Ovary (tissue), 10 donors: ENCODE measurements at places on chromosomes 11 and 22.

GRCh38 chr11:34667810-34668582, 47.1 kb downstream of the EHF start:
- H3K36me3 ChIP-seq: no peaks in the 10 kb centered on the region
- H3K27me3 ChIP-seq: no peaks in the 10 kb centered on the region
- no peak overlapping the region for H3K4me3 ChIP-seq
- no peak overlapping the region for H3K27ac ChIP-seq

GRCh38 chr22:17085277-17086181, 729 bp downstream of the IL17RA start:
- peak overlapping the region; percentile 60 for H3K4me3 ChIP-seq
- peaks cover 4% of the 10 kb centered on the region for H3K4me1 ChIP-seq
- no peaks in the 10 kb centered on the region for H3K27me3 ChIP-seq
- peak overlapping the region; percentile 70 for H3K27ac ChIP-seq
- DNase-seq: peak; percentile 55

GRCh38 chr11:46162700-46163099, 41.4 kb upstream of the PHF21A start:
- no peaks in the 10 kb centered on the region for H3K27me3 ChIP-seq
- no peak overlapping the region for H3K4me3 ChIP-seq
- no peak for DNase-seq
- no peaks in the 10 kb centered on the region for H3K4me1 ChIP-seq
- H3K27ac ChIP-seq: no peak overlapping the region

GRCh38 chr11:17673951-17674350, 45.4 kb upstream of the MYOD1 start:
- H3K27ac ChIP-seq: no peak overlapping the region

GRCh38 chr22:31465307-31465706, 24.3 kb downstream of the EIF4ENIF1 start:
- H3K27me3 ChIP-seq: no peaks in the 10 kb centered on the region
- no peak for DNase-seq
- H3K36me3 ChIP-seq: no peaks in the 10 kb centered on the region
- H3K4me1 ChIP-seq: no peaks in the 10 kb centered on the region
- H3K4me3 ChIP-seq: no peak overlapping the region

GRCh38 chr22:27223317-27224177, 566.2 kb downstream of the MIAT start:
- H3K4me1 ChIP-seq: peaks cover 11% of the 10 kb centered on the region
- H3K27me3 ChIP-seq: no peaks in the 10 kb centered on the region
- DNase-seq: no peak
- H3K27ac ChIP-seq: no peak overlapping the region
- no peak overlapping the region for H3K4me3 ChIP-seq

DNA sequence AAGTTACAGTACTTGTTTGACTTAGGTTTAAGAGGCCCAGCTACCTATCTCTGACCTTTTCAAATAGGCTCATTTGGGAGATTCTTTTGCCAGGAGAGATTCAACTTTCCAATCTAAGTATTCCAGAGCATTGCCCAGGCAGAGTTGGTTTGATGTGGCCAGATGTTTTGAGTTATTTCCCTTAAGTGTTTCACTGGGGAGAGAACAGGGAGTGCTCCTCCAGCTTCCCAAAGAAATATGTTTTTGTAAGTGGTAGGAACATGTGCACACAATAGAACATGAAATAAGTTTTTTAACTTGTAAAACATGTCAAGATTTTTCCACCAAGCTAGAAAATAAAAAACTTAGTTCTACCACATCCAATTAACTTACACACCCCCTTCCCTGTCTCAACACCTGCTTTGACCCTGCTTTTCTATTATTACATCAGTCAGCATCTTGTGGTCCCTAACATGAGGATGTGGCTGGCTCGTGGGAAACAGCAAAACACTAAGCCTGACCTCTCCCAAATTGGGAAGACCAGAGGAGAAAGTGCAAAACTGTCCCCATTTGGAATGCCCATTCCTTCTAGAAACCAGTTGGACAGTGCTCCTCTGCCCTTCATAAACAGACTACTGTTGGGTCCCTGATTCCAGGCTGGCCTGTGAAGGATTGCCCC, 70.4 kb upstream of the RASSF10 start:
- no peaks in the 10 kb centered on the region for H3K27me3 ChIP-seq
- no peaks in the 10 kb centered on the region for H3K4me1 ChIP-seq
- DNase-seq: no peak
- no peak overlapping the region for H3K27ac ChIP-seq
- H3K36me3 ChIP-seq: no peaks in the 10 kb centered on the region

DNA sequence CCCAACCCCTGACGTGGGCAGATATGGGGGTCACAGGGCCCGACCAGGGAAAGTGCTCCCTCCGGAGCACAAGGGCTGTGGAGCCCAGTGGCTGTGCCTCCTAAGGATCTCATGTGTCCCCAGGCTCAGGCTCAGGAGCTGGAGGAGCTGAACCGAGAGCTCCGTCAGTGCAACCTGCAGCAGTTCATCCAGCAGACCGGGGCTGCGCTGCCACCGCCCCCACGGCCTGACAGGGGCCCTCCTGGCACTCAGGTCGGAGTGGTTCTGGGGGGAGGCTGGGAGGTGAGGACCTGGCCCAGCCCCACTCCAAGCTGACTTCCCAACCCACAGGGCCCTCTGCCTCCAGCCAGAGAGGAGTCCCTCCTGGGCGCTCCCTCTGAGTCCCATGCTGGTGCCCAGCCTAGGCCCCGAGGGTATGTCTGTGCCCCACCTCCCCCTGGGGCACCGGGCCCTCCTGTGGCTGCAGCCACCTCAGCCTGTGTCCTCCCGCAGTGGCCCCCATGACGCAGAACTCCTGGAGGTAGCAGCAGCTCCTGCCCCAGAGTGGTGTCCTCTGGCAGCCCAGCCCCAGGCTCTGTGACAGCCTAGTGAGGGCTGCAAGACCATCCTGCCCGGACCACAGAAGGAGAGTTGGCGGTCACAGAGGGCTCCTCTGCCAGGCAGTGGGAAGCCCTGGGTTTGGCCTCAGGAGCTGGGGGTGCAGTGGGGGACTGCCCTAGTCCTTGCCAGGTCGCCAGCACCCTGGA, 2.5 kb downstream of the RASSF7 start:
- no peak overlapping the region for H3K27ac ChIP-seq
- no peak overlapping the region for H3K4me3 ChIP-seq
- peaks cover 8% of the 10 kb centered on the region for H3K4me1 ChIP-seq
- H3K36me3 ChIP-seq: no peaks in the 10 kb centered on the region
- no peak for DNase-seq
- H3K27me3 ChIP-seq: no peaks in the 10 kb centered on the region

- no peaks in the 10 kb centered on the region for H3K36me3 ChIP-seq
- H3K4me1 ChIP-seq: peaks cover 5% of the 10 kb centered on the region
- H3K4me3 ChIP-seq: peak overlapping the region; percentile 32
- peak overlapping the region; percentile 52 for H3K27ac ChIP-seq
- no peaks in the 10 kb centered on the region for H3K27me3 ChIP-seq
These were observed 1.0 kb downstream of the B4GALNT4 start for GRCh38 chr11:370070-370941.

DNA sequence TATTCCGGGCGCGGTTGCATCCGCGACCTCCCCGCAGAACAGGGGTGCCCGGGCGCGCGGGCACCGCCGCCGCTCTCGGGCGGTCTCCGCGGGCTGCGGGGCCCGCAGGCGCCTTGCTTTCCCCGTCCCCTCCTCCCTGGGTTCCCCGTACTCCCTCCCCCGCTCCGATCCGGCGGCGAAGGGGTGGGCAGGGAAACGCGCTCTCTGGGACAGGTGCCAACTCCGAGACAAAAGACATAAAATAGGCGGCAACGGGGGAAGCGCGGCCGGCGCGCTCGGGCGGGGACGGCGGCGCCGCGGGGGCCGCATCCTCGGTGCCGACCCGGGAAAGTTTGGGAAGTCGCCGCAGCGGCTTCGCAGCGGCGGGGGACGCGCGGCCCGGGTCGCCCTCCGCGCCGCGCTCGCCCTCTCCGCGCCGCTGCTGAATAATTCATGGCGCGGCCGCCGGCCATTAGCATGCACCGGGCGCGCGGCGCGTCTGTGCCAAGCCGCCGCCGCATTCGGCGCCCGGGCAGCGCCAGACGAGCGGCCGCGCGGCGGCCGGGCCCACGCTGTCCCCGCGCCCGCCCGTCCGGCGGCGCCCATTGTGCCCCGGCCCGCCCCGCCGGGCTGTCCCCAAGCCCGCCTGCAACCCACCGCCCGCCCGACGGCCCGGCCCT, 78.7 kb upstream of the PPARA start:
- H3K27ac ChIP-seq: peak overlapping the region; percentile 94
- H3K27me3 ChIP-seq: no peaks in the 10 kb centered on the region
- no peaks in the 10 kb centered on the region for H3K36me3 ChIP-seq
- peak overlapping the region; percentile 78 for H3K4me3 ChIP-seq
- DNase-seq: no peak
- H3K4me1 ChIP-seq: peaks cover 3% of the 10 kb centered on the region

DNA sequence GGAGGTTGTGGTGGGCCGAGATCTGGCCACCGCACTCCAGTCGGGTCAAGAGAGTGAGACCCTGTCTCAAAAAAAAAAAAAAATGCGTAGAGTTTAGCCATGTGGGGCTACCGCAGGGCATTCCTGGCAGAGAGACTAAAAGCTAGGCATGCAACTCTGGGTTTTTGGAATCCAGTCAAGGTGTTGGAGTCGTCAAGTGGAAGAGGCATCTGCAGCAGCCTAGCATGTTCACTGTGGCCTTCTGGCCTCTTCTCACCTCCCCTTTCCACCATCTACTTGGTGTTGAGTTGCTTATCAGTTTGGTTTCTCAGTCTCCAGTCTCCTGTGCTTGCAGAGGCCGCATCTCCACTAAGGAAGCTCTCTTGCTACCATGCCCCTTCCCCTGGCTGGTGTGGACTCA, 572.5 kb downstream of the NTM start:
- no peaks in the 10 kb centered on the region for H3K27me3 ChIP-seq
- no peaks in the 10 kb centered on the region for H3K4me1 ChIP-seq
- H3K27ac ChIP-seq: no peak overlapping the region
- no peaks in the 10 kb centered on the region for H3K36me3 ChIP-seq

DNA sequence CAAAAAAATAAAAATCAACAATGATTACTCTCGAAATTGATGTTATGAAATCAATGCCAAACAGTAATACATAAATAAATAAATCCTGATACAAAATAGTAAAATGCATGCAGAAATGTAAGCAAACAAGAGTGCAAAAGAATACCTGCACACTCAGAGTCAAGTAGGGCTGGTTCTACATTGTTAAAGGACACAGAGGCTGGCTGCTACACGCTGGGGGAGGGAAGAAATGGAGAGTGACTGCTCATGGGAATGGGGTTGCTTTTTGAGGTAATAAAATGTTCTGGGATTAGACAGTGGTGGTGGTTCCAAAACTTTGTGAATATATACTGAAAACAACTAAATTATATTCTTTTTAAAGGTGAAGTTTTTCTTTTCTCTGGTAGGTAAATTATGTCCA, 32.1 kb downstream of the MAPK1 start:
- H3K27ac ChIP-seq: no peak overlapping the region
- no peaks in the 10 kb centered on the region for H3K36me3 ChIP-seq
- no peak for DNase-seq
- H3K4me1 ChIP-seq: peaks cover 11% of the 10 kb centered on the region

GRCh38 chr11:69370984-69371709, 77.2 kb downstream of the MYEOV start:
- H3K36me3 ChIP-seq: no peaks in the 10 kb centered on the region
- no peaks in the 10 kb centered on the region for H3K27me3 ChIP-seq
- no peak overlapping the region for H3K4me3 ChIP-seq
- no peak for DNase-seq
- no peaks in the 10 kb centered on the region for H3K4me1 ChIP-seq

DNA sequence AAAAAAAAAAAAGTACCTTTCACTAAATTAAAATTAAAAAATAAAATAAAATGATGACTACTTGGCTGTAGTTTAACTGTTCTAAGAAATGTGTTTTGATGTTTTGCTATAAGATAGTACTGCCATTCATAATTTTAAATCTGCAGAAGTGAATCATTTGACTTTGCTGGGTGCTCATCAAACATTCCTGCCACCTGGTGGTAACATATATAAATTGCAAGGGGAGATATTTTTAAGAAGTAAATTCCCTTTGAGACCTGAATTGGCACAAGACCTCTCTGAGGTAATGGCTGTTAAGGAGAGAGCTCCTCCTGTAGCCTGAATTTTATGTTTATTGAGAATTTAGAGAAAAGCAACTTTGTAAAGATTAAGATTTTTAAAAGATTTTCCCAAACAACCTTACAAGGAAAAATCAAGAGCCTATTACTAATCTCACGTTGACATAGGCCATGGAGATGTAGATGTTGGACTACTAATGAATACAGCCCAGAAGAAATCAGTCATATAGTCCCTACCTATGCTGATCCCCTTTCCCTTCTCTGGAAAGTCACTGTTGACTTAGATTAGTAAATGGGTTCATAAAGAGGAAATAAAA, 11.9 kb upstream of the NARS2 start:
- no peak overlapping the region for H3K27ac ChIP-seq
- no peaks in the 10 kb centered on the region for H3K4me1 ChIP-seq
- no peak for DNase-seq
- no peak overlapping the region for H3K4me3 ChIP-seq

DNA sequence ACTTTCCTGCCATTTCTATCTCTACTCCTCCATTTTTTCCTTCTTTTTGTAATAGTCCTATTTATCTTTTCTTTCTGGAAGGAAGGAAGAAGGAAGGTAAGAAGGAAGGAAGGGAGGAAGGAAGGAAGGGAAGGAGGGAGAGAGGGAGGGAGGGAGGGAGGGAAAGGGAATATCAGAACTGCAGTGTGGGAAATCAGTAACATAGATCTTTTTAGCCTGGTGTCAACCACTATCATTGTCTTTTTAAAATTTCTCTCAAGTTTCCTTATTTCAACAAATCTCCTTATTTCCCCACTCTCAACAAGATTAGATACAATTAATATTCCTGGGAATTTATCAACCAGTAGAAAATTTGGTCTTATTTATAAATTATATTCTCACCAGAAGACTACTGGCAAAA, 33.7 kb downstream of the OR52E1 start:
- no peak for DNase-seq
- no peaks in the 10 kb centered on the region for H3K4me1 ChIP-seq
- no peaks in the 10 kb centered on the region for H3K27me3 ChIP-seq
- no peak overlapping the region for H3K4me3 ChIP-seq

DNA sequence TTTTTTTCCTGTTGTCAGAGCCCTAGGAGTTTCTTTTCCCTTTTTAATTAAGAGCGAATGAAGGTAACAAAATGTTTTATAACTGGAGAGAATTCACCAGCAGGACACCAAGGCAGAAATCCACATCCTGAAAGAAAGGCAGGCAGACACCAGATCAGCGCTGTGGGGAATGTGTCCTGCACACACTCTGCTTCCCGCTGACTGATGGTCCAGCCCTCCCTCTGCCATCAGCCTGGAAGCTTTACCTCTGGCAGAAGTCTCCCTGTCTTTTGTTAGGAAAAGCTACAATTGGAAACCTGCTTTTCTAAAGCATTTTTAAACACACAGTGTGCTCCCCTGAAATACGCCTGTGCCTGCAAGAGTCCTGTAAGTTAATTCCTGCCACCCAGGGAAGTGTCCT, 638.5 kb downstream of the NTM start:
- H3K36me3 ChIP-seq: no peaks in the 10 kb centered on the region
- H3K4me3 ChIP-seq: no peak overlapping the region
- no peak overlapping the region for H3K27ac ChIP-seq
- no peaks in the 10 kb centered on the region for H3K27me3 ChIP-seq

- H3K4me1 ChIP-seq: peaks cover 14% of the 10 kb centered on the region
- DNase-seq: no peak
- H3K4me3 ChIP-seq: no peak overlapping the region
- no peak overlapping the region for H3K27ac ChIP-seq
- H3K27me3 ChIP-seq: peaks cover 4% of the 10 kb centered on the region
These were observed 3.9 kb downstream of the FOSL1 start for GRCh38 chr11:65896034-65896999.

- no peaks in the 10 kb centered on the region for H3K36me3 ChIP-seq
- peaks cover 5% of the 10 kb centered on the region for H3K4me1 ChIP-seq
- no peak for DNase-seq
- H3K27ac ChIP-seq: no peak overlapping the region
- no peaks in the 10 kb centered on the region for H3K27me3 ChIP-seq
These were observed 5.7 kb downstream of the AP2A2 start for GRCh38 chr11:931385-931784.
